ENCODE measurements at places on chromosomes 11 and 22. TPM values are rescaled to one million over a fixed set of nuclear protein-coding genes. Genes with fewer than 3 reads are reported as not detected.

The HBD gene
- total RNA-seq, result 4.8 TPM

The ZFTA gene
- total RNA-seq, result 21.8 TPM

The NRXN2 gene
- 8.8 TPM for total RNA-seq

The RASD2 gene
- total RNA-seq, result 13.0 TPM

The PHETA2 gene
- 17.3 TPM for total RNA-seq

The SUSD2 gene
- total RNA-seq, result 11.9 TPM

The BIK gene
- total RNA-seq, result not detected

The KCNJ1 gene
- total RNA-seq, result not detected

The MFRP gene
- not detected for total RNA-seq

The CASP4 gene
- 43.5 TPM for total RNA-seq

The IL10RA gene
- total RNA-seq, result 28.3 TPM

DNA sequence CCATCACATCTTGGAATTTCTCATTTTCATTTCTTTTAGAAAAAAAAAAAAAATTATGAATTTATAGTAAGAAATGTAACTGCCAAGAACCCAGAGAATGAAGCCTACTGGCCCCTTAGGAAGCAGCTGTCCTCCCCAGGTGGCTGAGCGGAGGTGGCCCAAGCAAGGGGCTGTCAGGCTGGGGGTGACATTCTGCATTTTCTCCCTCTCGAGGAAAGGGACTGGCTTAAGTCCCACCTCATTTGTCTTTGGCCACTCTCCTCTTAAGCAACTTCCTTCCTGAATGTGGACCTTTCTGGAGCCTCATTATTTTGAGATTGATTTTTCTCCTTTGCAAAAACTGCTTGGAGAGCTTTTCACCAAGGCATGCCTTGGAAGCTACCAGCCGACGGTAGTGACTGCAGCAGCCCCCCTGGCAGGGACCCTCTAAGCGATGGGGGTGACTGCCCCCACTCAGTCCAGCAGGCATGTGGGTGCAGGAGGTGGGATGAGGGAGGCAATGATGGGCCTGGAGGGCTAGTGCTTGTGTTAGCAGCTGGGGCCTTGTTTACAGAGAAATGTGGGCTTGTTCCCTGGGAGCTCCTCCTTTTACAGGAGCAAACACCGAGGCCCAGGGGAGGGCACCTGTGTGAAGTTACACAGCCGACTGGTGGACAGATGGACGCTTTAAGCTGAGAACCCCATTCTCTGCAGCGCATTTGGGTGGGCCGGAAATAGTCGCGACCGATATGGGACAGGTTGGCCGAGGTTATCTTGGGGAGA, 111.7 kb downstream of the MORC2 start:
- DNase-seq, result peak; percentile 62

DNA sequence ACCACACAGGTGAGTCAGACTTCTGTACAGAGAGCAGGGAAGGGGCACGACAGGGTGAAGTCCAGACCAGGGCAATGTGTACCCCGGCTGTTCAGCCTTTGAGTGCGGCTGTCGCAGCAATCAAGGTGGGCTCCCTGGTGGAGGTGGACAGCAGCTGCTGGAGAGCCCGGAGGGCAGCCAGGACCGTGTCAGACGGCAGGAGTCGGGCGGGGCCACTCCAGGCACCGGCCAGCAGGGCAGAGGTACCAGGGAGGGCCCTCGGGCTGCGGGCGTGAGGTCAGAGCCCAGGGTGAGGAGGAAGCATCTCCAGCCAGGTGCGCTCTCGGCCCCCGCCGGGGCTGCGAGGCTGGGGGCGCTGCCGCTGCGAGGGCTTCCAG, 802 bp upstream of the PIM3 start:
- DNase-seq, result no peak

DNA sequence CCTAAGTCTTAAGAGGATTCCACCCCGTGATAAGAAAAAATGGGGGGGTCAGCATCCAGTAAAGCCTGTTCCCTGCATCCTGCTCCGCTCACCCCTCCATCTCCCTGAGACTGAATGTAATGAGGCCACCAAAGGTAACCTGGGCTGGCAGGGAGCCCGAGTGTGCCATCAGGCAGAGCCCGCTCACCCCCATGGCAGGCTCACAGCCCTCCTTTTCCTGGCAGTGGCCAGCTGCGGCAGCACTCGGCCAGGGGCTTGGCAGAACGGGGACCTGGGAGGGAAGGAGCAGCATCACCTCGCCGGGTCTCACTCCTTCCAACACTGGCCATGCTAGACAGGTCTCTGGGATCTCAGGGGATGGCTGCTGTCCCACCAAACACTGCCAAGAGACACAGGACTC, 64.4 kb downstream of the PRDM11 start:
- DNase-seq, result peak; percentile 65

DNA sequence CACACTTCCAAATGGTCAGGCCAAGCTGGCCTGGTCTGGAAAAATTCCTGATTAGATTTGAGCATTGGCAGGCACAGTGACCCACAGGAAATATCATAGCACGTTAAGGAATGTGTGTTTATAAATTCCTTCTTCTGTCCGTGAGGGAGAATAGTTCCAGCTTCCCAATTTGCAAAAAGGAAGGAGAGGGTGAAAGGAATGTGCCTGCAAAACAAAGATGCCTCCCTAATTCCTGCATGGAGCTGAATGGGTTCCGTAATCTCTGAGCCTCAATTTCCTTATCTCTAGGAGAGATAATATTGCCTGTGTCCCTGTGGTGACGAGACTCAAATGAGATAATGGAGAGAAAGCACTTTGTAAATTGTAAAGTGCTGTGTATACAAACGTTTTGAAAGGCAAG, 105.1 kb downstream of the FEZ1 start:
- DNase-seq, result no peak

GRCh38 chr22:31852691-31853421, 91.5 kb upstream of the YWHAH start:
- DNase-seq, result no peak

- peak; percentile 44 for DNase-seq
These were observed 16.9 kb downstream of the ADORA2A start for GRCh38 chr22:24444251-24444650.

- no peak for DNase-seq
These were observed 12.1 kb upstream of the ARHGEF17 start for GRCh38 chr11:73295996-73296318.

DNA sequence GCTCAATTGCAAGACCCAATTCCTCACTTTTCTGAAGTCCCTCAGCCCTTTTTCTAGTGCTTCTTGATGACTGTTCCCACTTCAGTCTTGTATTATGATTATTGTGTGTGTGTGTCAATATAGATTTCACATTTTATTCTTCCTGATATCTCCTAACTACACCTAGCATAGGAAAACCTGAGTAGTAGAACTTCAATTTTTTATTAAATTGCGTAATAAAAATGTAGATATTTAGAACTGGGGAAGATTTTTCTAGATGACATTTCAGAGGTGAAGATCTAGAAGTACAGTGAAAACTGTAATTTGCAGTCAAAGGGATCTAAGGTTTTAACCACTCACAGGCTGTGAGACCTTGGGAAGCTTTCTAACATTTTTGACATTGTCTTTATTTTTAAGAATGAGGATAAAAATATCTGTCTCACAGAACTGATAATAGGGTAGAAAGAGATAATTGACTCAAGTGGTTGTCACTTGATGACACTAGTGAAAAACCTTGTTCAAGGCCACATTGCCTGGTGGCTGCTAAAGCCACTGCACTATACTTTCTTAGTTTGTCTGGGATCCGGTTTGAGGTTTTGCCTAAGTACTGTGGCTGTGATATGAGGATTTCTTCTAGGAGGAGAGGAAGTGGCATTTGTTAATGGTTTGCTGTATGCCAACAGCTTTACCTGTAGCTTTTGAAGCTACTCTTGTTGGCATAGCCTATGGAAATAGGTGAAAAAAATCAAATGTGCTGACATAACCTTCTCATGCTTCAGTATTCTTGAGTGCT, 32.2 kb upstream of the SESN3 start:
- DNase-seq, result no peak

- no peak for DNase-seq
These were observed 759 bp downstream of the AP2A2 start for GRCh38 chr11:926341-926916.

- no peak for DNase-seq
These were observed 21.2 kb downstream of the BMAL1 start for GRCh38 chr11:13298765-13299164.
